ENCODE measurements at places on chromosomes 7 and 10.
A peak's percentile ranks its signal among the peaks of the same experiment; 100 is the strongest.

- peak; percentile 97 for ATAC-seq
Observed at GRCh38 chr7:77331938-77332695, 84.0 kb downstream of the GSAP start.

- no peak for ATAC-seq
Observed at GRCh38 chr7:87886875-87887274, 10.6 kb downstream of the DBF4 start.

DNA sequence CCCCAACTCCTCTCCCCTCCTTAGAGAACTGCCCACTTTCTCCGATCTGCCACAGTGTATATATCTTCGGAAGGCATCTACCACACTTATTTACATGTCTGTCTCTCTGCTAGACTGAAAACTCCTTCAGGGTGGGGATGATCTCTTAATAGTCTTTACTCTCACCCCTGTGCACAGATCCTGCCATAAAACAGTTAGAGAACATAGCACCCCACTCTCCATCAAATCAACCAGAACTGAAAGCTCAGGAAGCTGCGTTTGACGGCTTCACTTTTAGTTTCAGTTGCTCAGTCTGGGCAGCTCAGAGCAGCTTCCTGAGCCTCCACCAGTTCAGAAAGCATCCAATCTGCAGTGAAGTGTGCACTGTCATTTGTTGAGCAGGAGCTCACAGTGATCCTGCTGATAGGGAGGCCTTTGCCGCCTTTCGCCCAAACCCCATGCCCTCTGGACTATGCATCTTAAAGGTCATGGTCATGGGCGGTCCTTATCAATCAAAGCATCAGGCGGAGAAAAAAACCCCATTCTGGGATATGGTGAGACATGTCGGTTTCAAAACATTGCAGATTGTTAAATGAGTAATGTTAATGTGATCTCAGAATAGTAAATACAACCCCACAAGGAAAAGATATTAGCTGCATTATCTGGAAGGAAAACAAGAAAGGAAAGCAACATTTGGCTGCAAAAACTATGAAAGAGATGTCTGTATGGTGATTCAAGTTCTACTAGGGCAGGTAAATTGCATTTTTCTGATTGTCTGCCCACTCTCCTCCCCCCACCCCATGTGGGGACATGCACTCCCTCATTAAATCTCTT lies 167.1 kb upstream of the ADO start:
- no peak for ATAC-seq

- ATAC-seq: no peak
Observed at GRCh38 chr7:28725045-28725642, 233.0 kb downstream of the TRIL start.

GRCh38 chr10:88866454-88866853 lies 13.6 kb upstream of the STAMBPL1 start:
- ATAC-seq: no peak

DNA sequence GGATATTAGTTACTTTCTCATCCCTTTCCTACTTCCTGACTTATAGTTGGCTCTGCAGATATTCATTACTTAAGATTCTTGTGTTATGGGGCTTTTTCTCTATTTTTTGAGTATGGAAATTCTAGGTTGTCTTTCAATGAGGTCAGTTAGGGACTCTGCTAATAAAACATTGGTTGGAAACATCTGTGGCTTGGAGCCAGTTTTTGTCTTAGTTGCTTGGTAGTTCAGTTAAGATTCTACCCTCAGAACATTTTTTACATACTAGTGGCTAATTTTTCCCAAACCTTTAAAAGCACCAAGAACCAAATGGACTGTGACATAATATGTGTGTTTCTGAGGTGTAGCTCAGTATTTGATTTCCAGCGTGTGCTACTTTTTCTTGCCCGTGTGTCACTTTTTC lies 305.6 kb upstream of the FZD1 start:
- ATAC-seq: no peak

DNA sequence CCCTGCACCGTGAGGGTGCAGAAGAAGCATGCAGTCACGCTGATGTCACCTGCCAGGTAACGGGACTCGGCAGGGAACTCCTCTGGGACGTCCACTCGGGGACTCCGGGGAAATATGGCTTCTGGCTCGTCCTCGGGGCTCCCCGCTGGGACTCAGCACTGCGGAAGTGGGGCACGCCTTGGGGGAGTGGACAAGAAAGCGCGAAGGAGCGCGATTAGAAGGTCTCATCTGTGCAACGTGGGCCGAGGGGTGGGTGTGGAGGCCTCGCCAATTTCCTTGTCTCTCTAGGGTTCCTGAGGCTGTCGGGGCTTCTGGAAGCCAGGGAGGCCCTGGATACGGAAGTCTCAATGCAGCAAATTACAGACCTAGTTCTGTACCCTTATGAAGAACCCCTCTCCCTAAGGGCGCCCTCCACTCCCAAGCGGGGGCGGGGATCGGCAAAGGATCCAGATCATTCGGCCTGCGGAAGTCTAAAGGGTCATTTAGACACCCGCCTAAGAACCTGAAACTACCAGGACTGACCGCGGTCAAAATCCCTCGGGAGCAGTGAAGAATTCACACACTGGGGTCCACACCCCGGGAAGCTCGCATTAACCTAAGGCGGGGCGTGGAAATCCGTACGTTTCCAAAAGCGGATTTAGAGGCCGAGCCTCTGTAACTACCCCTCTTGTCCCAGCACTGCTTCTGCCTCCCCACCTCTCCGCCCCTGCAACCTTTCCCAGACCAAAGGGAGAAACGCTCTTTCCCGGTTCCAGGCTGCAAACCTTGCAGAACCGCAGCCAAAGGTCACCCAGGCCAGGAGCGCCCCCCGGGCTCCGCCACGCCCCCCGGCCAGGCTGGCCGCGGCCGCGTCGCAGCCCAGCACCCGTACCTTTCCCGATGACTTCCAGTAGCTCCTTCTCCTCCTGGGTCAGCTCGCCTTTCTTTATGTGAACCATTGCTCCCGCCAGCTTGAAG lies 640 bp downstream of the ANKMY2 start:
- peak; percentile 39 for ATAC-seq

- ATAC-seq: no peak
Observed at GRCh38 chr7:96359876-96360275, 38.0 kb upstream of the SLC25A13 start.

DNA sequence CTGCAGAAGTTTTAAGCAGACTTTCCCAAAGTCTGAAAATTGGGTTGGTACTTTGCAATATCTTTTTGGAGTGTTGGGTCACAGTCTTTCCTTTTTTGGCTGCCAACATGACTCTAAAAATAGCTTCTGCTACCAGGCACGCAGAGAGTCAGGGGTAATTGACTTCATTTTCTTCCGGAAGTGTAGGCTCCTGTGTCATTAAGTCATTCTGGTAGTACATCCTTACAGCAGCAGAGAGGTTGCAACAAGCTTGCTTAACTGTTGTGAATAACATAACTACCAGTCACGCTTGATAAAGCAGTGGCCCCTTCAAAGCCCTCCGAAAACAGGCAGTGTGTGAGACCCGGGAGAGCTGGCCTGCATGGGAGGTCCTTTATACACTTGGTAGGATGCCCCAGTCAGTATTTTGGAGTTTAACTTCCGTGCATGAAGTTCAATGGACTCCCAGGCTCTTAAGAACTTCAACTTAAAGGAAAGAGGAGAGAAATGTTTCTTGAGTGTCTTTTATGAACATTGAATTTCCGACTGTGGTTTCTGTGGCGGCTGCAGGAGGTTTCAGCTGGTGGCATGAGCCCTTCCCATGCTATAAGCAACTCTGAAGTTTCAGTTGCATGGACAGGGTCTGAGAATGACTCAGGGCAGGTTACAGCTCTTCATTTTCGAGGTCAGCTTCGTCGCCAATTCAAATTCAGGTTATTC lies 310.7 kb downstream of the GALNT17 start:
- no peak for ATAC-seq

- no peak for ATAC-seq
Observed at GRCh38 chr10:50369931-50370330, 118.6 kb upstream of the ASAH2 start.

GRCh38 chr10:11205030-11205772 lies 187.5 kb downstream of the CELF2 start:
- peak; percentile 30 for ATAC-seq

GRCh38 chr7:8388257-8388625 lies 45.2 kb upstream of the NXPH1 start:
- ATAC-seq: no peak

GRCh38 chr10:130545697-130546096 lies 409.5 kb downstream of the GLRX3 start:
- no peak for ATAC-seq

- ATAC-seq: peak; percentile 83
Observed at GRCh38 chr10:78619115-78619851, 449.5 kb upstream of the ZMIZ1 start.

- peak; percentile 84 for ATAC-seq
Observed at GRCh38 chr10:48456361-48456804, 148.5 kb downstream of the ARHGAP22 start.

GRCh38 chr7:92832534-92833023 lies 3.8 kb downstream of the CDK6 start:
- no peak for ATAC-seq

DNA sequence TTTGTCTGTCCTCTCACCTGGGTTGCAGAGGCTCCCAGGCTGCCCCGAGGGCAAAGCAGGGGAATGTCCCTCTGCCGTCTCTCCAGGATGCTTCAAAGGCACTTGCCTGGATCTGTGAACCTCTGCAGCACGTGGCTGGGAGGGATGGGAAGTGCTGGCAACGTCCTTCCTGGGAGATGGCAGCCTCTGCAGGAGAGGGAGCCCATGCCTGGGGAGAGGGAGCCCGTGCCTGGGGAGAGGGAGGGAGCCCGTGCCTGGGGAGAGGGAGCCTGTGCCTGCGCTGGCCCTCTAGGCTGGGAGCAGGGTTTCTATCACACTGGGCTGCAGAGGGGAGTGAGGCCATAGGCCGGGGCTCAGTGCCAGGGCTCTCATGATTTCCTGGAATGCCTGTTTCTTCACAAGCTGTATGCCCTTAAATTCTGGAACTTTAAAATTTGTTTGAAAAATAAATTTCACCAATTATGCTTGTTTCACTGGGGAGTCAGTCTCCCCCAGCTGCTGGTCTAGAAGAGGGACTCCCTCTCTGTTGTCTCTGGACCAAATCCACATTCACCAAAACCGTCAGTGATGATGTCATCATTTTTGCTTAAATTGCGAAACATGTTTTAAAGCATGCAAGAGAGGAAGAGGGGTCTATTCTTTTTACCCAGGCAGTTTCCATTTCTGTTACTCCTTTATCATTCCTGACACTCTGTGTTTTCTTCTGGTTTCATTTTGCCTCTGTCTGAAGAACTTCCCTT lies 135.7 kb downstream of the DNAJB6 start:
- no peak for ATAC-seq

DNA sequence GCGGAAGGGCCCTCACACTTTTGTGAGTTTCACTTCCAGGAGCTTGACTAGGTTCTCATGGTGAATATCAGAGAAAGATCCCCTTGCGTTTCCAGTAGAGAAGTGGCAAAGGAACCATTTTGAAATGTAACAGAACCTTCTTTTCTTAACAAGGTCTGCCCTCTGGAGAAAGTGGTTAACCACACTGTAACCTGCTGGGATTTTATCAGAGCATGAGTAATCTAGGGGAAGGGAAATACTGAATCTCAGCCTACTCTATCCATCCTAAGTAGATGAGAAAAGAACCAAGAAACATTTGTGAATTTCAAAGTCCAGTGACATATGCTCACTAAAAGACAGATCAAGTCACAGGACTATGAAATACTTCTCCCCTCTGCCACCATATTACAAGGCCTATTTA lies 235.5 kb downstream of the ZEB1 start:
- no peak for ATAC-seq

DNA sequence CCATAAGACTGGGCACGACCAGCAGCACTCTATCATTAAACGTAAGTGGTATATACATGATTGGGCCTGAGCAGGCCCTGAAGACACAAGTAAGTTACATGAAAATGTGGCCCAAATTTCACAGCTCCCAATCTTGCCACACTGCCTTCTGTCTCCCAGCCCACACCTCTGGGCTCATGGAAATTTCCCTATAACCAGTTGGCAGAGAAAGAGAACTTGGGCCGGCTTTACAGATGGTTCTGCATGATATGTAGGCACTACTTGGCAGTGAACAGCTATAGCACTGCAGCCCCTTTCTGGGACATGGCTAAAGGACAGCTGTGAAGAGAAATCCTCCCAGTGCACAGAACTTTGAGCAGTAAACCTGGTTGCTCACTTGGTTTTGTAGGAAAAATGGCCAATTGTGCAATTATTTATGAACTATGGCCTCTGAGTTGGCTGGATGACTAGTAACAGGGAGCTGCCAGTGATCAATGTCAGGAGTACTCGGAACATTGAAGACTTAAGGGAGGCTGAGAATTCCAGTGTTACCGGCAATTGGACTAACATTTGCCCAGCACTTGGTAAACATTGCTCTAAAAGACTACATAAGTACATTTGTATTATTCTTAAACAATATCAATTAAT lies 1006.6 kb upstream of the LRRN3 start:
- ATAC-seq: no peak

DNA sequence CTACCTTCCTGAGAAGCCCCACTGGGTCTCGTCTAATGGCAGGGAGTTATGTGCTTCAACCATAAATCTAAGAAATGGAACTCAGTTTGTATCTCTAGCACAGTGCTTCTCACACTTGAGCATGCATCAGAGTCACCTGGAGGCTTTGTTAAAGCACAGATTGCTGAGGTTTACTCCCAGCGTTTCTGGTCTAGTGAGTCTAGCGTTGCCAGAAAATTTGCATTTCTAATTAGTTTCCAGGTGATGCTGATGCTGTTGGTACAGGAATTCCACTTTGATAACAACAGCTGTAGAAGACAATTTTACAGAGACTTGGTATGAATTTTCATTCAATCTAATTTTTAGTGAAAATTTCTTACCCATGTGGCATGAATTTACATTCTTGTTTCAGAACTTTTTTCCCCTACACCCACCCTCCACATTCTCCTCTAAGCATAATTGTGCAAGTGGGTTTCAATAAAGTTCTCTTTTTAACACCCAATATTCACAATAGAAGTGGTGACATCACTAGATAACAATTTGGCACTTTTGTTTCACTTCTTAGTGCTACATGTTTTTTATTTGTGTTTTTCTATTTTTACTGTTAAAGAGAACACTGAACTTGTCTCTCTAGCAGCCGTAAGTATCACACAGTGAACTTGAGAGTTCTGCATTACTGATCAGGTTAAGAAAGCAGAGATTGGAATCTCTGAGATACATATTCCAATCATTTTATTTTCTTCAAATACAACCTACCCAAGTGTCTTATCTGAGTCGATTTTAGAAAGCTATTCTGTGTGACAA lies 48.4 kb upstream of the BET1 start:
- ATAC-seq: no peak

GRCh38 chr10:100864036-100864885 lies 48.5 kb upstream of the SLF2 start:
- ATAC-seq: no peak
